ENCODE measurements at places on chromosomes 3 and 15. TPM values are rescaled to one million over a fixed set of nuclear protein-coding genes. Genes with fewer than 3 reads are reported as not detected.

Gene PLAAT1
- polyA plus RNA-seq: 0.06 TPM

Gene RAB7A
- 141 TPM for polyA plus RNA-seq

DNA sequence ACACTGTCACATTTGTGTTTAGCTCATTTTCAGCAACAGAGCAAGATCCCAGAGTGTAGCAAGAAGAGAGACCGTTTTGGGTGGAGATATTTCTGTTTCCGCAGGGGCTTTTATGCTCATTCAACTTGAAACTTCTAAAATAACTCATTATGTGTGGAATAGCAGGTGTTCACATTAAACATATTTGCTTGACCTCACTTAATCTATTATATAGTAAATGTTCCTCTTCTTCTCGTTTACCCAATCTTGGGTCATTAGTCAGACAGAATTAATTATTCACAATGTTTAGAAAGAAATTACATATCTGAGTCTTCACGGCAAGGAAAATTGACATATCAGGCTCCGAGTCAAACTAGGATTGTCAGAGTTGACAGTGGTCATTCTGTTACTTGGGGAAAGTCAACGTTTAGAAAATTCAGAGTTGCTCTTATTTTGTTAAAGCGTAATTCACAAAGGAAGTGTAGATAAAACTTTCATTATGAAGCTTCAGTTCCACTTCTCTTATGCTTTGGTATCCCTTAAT lies 222.9 kb downstream of the TPRG1 start:
- DNase-seq: no peak

GRCh38 chr15:68644083-68644904 lies 65.5 kb downstream of the CORO2B start:
- no peak for DNase-seq

DNA sequence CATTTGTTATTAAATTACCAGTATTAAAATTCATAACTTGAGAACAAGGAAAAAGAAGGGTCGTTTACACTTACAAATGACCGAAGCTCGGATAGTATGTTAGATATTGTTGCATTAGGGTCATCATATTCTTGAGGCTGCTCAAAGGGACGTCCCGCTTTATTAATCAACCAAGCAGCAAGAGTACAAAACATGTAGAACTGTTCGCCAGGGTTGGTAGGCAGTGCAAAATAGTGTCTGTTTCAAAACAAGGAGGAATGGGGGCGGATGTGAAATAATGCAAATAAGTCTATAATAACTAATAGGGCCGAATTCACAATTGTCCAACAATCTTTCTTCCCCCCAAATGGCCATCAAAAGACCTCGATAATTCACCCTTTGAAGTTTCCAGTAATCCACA lies 2.9 kb downstream of the IFT57 start:
- no peak for DNase-seq
